ENCODE measurements at places on chromosomes 1 and 21.

GRCh38 chr21:32167513-32167912, 111.3 kb downstream of the MIS18A start:
- no peak for DNase-seq

GRCh38 chr1:162565460-162565859, 3.9 kb downstream of the UAP1 start:
- no peak for DNase-seq

DNA sequence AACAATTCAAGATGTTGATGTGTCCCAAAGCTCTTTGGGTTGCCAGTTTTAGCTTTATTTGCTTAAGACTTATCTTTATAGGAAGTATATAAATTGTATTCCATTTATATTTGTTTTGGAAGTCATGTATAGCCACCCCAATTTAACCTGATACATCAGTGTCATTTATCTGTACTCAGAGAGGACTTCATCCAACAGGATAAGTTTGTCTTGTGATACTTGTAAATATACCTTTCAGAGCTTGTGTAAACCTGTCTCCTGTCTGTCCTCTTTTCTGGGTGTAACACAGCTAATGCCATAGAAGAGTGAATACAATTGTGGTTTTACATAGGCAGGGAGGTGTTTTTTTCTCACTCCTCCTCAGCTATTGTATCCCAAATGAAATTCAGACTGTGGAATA, 10.4 kb downstream of the PTGFR start:
- DNase-seq, result no peak

DNA sequence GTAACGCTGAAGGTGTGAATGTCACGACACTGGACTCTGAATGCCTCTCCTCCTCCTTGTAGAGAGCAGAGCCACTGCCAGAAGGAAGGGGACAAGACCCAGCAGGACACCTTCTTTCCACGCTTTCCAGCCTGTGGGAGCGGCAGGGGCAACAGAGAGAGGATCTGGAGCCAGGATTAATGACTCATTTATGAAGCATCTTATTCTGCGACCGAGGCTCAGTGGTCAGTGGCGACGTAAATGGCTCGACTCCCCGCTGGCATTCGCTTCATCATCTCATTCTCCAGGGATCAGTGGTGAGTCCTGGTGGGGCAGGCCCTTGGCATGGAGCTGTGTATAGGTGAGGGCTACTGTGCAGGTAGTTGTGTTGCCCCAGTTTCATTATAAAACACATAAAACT, 4.6 kb downstream of the SLC37A1 start:
- no peak for DNase-seq

- no peak for DNase-seq
These were observed 262.1 kb downstream of the PTPRU start for GRCh38 chr1:29498126-29499103.

GRCh38 chr1:213269829-213270228, 218.8 kb downstream of the RPS6KC1 start:
- no peak for DNase-seq

DNA sequence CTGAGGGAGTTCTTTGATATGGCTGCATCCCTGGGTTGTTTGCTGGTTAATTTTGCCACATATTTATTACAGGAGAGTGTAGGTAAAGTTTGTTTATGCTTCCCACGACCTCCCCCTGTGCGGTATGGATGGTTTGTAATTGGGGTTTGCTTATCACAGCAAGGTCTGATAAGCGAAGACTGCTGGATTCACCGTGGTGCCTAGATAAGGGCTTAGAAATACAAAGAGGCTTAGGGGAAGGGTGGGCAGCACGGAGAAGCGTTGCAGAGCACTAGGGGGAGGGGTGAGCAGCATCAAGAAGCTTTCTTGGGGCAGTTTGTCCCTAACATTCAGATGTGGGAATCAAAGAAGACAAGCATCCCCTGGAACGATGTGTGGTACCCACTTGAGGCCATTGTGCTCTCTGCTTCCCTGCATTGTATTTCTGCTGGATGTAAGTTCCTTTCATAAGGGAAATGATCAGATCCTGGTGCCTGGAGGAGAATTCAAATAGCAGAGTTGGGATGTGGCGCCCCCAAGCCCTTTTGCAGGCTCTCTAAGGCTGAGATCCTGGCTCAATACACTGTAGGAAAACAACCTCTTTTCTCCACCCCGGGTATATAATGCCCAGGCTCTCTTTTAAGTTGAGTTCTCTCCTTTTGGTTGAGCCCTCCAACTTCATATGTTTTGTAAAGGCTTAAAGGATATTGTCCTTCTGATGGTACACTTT, 598.1 kb upstream of the ADGRL4 start:
- DNase-seq, result peak; percentile 60

DNA sequence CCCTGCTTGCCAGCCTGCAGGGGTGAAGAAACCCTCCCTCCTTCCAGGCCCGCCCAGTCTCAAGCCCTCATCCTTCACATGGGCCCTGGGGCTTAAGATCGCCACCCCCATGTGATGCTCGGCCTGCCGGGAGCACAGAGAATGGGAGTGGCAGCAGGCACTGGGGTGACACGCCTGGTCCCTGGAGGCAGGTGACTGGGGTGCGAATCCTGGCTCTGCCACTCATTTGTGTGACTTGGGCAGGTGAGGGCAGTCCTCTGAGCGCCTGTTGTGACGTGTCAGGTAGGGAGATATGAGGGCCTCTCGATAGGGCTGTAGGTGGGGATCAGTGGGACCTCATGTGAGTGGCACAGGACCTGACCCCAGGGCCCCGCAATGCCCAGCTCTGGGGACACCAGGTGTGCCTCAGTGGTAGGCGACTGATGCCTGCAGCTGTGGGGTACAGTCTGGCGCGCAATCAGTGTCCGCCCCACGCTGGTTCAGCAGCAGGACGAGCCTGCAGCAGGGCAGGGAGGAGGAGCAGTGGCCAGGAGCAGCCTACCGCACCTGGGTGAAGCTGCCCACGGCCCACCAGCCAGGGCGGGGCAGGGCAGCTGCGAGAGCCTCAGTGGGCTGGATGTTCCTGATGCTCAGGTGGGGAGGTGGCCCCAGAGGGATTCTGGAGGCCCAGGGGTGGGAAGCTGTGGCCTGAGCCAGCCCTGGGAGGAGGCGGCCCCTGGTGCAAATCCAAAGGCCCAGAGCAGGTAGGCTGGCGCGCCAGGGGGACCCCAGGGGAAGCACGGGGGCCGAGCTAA, 6.2 kb downstream of the SH2D5 start:
- DNase-seq, result no peak

- DNase-seq, result no peak
These were observed 73.9 kb downstream of the KCNJ15 start for GRCh38 chr21:38330666-38331065.

- DNase-seq, result no peak
These were observed 1.3 kb downstream of the TMEM167B start for GRCh38 chr1:109091839-109092193.

GRCh38 chr1:93124556-93125355, 45.7 kb downstream of the MTF2 start:
- DNase-seq, result no peak

DNA sequence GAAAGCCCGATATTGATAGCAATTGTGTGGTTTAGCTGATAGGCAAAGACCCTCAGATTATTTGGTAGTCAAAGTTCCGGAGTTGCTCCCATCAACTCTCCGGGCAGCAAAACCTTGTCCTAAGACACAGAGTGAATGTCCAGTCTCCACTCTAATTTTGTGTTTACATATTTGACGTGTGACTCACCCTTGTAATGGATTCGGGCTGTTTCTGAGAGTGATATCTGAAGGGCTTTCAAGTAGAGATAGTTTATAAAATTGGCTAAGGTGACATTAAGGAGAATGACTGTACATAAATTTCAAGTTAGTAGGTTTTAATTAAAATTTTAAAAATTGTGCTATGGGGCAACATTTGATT, 154.2 kb downstream of the CNIH3 start:
- DNase-seq, result no peak

DNA sequence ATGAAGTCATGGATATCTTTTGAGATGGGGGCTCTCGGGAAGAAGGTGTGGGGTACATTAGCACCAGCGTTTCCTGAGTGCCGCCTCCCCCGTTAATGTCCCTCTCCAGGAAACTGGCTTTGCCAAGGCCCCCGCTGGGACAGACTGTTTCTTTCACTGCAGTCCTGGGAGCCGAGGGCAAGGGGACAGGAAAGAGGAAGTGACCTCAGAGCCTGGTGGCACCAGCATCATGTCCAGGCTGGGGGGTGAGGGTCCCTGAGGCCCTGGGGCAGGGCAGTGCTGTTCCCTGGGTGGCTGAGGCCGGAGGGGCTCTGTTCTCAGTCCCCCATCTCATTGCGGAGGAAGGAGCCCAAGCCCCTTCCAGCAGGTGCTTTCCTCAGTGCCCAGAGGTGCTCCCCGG, 5.8 kb downstream of the PFKL start:
- no peak for DNase-seq

GRCh38 chr1:86502721-86503405, 34.1 kb downstream of the CLCA1 start:
- peak; percentile 66 for DNase-seq

GRCh38 chr1:208146650-208147049, 97.5 kb downstream of the PLXNA2 start:
- no peak for DNase-seq

GRCh38 chr1:57963581-57963980, 539.7 kb upstream of the DAB1 start:
- peak; percentile 82 for DNase-seq

DNA sequence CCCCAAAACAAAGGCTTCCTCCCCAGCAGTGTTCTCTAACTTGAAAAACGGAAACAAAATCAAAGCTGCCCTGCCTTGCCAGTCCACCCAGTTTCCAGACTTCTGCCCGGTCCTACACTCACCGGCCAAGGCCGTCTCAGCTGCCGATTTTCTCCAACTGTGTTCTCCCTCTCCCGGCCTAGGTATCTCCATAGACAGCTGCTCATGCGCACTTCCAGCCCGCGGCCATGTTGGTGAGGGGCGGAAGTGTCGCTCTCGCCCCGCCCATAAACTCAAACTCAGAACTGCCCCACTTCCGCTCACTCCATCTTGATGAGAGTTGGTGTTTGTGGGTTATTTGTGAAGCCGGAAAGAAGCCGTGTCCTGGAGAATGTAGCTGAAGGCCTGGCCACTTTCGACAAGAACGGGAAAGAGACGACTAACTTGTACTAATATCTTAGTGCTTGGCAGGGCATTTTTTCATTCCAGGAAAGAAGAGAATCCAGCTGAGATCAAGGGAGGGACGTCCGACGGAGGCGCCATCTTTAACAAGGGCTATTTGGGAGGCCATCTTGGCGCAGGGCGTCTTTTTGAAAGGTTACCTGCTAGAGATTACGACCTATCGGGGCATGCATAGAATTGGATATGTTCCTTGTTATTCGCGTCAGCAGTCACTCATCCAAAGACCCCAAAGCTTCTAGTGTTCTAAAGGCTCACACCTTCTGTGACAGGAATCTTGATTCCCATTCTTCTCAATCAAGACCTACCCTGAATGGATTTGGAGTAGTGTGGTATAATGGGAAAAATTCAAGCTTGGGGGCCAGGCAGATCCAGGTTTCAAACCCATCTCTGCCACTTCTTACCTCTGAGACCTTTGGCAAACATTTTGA, at the start of gene USF1:
TSS of gene USF1 (minus strand) at position 242 of the 869 bp plus-strand sequence. CDS start 2,702 bp downstream, outside the sequence.
- peak; percentile 95 for DNase-seq

DNA sequence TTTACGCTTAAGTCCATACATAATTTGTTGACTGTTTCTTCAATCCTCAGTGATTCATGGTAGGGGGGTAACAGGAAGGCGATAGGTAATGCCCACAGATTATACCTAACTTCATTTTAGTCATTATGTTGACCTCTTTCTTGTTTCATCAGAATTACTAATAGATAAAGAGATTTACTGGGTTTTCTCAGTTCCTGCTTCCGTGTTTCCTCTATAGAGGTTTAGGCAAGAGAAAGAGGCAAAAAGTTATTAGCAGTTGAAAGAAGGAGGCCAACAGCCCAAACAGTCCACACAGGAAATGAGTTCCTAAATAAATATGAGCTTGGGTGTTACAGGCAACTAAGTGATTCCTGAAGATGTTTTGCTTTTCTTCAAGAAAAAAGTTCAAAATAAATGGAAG, 17.9 kb upstream of the CLCA1 start:
- DNase-seq, result no peak

- no peak for DNase-seq
These were observed 21.9 kb downstream of the CAPZB start for GRCh38 chr1:19463504-19463803.

DNA sequence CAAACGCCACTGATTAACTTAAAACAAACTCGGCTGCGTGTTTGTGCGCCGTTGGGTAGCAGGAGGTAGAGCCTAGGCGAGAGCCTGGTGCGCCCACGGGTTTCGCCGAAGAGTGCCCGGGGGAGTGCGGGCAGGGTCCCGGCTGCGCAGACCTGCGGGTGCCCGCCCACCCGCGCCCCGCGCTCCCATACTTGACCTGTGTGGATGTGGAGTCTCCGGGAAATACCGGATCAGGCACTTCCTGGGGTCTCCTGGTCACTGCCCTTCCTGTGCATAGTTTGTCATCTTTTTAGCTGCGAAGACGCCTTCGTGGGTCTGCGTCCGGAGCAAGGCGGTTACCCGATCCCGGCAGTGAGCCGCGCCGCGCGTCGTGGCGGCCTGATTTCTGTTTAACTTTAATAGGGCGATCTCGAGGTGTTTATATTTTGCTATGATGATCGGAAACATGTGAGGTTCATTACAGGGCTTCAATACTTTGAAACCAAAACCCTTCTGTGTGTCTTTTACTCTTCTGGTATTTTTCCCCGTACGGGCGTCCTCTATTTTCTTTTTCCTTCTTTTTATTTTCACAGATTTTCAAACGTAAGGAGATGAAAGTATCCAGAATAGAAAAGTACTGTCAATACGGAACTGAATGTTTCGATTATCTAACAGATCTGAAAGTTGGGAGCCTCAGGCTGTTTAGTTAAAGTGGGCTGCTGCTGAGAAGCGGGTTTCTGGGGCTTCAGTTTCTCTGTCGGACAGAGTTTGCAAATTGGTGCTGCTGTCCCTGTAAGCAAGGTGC, 15.2 kb downstream of the NR5A2 start:
- DNase-seq, result no peak

GRCh38 chr1:3577300-3577699, 34.0 kb downstream of the MEGF6 start:
- no peak for DNase-seq

DNA sequence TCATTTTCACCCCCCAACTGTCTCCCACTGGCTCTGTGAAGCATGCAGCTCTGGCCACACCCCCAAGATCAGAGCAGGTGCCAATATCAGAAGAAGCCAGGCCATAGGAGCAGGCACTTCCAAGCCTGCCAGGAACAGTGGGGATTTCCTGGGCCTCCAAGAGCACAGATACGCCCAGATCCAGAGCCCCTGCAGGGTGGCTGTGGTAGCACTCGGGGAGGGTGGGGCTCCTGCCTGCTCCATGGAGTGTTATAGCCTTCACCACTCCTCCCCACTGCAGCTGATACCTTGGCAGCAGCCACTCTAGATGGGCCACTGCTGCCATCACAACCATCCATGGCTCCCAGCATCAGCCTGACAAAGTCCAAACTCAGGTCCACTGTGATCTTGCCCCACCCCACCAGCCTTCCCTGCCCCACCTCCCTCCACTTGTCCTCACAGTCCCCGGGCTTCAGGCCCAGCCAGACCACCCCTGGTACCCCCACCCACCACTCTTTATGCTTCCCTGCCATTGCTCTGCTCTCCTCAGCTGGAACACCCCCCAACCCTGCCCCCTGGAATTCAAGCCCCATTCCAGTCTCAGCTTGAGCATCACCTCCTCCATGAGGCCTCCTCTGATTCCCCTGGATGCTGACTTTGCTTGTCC, 448.3 kb downstream of the MATN1 start:
- no peak for DNase-seq
